AG09309 (cell line): ENCODE measurements at places on chromosomes 7 and 10.

DNA sequence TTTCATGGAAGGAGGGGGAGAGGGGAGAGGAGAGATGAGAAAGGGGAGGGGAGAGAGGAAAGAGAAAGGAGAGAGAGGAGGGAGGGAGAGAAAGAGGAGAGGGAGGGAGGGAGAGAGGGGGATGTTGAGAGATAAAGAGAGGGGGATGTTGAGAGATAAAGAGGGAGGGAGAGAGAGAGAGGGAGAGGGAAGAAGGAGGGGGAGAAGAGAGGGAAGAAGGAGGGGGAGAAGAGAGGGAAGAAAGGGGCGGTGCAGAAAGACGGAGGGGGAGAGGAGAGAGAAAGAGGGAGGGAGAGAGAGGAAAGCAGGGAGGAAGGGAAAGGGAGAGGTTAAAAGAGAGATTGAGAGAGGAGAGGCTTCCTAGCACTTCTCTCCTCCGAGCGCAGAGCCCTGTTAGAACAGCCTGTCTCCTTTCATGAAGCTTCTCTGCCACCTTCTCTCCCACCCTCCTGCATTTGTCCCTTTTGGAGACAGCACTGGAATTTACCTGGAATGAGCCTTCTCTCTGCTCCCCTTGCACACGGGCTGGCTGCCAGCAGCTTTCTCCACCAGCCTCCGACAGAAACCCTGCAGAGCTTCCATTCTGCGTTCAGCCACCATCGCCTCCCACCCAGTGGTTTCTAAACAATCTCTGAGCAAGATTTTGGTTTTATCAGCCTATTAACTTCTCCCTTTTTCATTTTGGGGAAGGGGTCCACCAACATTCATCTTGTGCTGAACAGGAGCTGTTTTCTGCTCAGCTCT, 74.0 kb upstream of the CARD11 start:
- DNase-seq, result no peak

DNA sequence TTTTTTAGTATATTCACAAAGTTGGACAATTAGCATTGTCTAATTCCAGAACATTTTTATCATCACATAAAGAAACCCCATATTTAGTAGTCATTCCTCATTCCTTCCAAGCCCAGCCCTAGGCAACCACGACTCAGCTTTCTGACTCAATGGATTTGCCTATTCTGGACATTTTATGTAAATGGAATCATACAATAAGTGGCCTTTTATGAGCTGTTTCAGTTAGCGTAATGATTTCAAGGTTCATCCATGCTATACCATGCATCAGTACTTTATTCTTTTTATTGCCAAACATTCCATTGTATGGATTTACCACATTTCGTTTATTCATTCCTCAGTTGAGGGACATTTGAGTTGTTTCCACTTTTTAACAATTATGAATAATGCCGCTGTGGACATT, 249.2 kb downstream of the DYNC1I1 start:
- DNase-seq, result peak; percentile 7

GRCh38 chr10:87760195-87760905, 57.7 kb downstream of the ATAD1 start:
- DNase-seq, result no peak

DNA sequence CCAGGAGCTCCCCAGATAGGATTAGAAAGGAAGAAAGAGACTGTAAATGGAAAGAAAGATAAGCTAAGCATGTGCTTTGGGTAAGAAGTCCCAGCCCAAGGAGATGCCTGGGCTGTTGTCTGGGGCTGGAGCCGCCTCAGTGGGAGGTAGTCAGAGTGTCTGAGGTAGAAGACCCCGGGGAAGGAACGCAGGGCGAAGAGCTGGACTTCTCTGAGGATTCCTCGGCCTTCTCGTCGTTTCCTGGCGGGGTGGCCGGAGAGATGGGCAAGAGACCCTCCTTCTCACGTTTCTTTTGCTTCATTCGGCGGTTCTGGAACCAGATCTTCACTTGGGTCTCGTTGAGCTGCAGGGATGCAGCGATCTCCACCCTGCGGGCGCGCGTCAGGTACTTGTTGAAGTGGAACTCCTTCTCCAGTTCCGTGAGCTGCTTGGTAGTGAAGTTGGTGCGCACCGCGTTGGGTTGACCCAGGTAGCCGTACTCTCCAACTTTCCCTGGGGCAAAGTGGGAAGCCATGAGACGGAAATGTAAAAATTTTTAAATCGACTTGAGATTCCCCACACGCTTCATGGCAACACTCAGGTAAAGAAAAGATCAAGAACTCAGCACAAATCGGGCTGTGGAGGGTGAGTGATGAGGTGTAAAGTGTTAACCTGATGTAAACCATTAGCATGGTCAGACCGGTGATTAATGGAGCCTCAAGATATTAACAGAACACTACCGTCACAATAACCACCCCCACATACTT, 1.3 kb downstream of the HOXA1 start:
- no peak for DNase-seq

GRCh38 chr10:125086691-125087090, 73.7 kb downstream of the CTBP2 start:
- DNase-seq, result no peak

DNA sequence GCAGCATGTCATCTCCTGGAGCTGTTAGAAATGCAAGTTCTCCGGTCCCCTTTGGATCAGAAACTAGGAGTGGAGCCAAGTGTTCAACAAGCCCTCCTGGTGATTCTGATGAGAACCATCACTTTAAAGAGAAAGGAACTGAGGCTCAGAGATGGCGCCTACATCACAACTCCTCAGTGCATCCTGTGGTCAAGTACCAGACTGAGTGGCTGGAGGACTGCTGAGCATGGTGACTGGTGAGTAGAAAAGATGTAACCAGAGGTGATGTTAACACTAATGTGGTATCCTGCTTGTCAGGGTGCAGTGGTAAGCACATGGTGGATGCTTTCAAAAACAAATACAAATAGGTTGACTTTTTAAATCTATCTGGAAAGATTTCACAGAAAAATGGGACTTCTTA, 3.5 kb upstream of the OIT3 start:
- DNase-seq, result no peak

DNA sequence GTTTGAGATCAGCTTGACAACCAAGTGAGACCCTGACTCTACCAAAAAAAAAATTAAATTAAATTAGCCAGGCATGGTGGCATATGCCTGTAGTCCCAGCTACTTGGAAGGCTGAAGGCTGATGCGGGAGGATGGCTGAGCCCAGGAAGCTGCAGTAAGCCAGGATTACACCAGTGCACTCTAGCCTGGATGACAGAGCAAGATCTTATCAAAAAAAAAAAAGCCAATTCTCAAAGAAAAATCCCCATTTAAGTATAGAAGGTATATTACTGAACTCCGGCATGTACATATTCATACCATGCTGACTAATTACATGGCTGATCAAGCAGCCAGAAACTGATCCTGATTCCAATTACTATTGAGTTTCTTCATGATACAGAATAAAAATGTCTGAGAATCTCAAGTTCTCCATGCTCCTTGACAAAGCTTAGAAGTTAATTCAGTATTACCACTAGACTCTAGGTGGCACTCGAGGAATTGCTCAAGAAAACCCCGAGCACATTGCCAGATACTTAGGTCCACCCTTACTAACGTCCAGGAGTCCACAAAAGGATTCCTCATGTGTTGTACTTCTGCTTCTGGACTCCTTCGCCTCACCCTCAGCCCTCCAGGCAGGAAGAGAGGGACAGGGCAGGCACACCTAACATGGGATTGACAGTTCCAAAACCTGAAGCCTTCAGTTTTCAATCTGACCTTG, 148.9 kb downstream of the PARD3 start:
- peak; percentile 86 for DNase-seq

DNA sequence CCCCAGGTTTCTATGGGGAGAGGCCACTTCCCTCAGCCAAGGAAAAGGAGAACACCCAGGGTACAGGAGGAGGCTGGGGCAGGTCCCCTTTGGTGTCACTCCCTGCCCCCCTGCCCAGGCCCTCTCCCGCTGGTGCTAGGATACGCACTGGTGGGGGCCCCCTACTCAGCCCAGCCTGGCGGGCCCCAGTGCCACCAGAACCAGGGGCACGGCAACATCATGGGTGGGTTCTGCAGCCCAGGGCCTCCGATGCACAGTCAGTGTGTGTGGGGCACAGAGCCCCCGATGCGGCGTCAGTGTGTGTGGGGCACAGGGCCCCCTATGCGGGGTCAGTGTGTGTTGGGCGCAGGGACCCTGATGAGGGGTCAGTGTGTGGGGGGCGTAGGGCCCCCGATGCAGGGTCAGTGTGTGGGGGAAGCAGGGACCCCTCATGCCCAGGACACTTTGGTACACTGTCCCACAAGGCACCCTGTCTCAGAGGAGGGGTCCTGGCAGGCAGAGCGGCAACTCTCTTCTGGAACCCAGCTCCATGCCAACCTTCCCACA, 23.1 kb upstream of the ZNF735 start:
- no peak for DNase-seq

DNA sequence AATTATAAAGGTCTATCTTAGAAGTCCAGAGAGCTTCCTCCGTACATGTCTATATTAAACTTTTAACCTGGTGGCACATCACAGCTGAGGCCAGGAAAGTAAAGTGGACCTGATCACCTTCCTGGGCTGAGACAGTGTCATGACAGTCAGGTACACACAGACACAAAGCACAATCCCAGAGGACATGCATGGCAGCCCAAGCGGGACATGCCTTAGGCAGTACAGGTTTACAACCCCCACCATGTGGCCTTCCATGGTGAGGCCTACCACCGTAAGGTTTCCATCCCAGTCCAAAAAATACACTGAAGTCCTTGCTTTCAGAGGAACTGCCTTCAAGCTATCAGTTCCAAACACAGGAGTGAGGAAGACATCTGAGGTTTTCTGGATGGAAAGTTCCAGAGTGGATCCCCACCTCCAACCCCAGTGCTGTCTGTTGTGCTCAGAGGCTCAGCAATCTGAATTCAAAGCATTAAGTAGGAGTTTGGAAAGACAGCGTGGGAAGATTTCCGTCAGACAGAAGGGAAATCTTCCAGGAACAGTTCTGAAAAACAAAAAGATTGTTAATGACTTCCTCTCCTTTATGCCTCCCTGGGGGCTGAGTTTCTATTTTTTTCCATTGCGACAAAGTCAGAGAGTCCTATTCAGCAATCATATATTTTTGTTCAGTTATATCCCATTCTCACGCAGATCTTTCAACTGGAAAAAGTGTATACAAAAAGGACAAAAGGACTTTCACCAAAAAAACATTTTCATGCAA, 20.1 kb downstream of the IFIT3 start:
- no peak for DNase-seq

DNA sequence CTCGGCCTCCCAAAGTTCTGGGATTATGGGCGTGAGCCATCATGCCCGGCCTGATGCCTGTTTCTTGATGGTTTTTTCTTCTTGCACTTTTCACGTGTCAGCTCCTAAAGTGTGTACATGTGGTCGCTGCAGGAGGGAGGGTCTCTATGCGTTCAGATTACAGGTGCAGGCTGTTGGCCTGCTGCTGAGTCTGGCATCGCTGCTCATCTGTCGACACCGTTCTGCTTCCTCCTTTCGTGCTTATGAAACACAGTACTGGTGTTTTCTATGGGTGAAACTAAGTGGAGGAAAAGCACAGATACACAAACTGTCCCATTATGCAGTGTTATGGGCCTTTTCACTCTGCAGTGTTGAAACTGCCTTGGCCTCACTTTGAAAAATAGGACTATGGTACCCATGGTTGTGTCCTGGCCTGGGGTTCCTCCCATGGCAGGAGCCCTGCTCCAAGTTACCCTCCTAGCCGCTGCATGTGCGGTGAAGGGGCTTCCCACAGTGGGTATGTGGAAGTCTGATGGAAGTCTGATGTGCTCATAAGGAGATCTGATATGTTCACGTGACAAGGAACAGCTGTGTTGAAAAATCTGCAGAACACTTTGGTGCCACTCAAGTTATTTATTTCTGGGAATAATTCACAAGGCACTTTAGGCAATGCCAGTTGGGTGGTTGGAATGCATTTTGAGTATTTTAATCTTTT, 23.5 kb downstream of the OGDH start:
- no peak for DNase-seq

DNA sequence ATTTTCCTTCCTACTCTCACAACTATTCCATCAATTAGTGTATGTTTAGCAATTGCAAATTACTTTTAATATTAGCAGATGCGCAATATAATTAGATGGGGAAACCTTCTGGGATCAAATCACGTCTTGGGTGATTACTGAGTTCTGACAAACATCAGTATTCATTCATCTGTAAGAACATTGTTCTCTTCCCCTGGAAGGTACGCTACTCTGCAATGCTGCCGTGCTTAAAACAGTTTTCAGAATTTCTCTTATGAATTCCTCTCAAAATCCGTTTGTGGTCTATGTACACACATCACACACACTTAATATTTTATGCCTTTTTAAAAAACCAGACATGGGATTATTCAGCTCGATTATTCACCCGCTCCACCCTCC, 237.5 kb upstream of the NEBL start:
- DNase-seq, result no peak

DNA sequence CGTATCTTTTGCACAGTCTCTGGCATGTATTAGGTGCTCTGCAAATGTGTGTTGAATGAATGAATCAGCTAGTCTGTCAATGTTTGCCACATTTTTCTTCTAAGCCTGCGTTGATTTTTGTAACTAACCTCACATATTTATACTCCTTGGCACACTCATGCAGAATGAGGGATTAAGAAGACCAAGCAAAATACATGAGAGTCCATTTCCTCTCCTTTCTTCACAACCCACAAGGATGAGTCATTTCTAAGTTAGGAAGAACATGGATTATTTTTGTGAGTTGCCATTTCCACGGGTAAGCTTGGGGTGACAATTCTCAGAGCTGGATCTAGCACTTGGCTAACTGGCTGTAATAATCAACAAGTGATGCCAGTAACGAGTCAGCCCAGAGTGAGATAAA, 158.8 kb downstream of the TWIST1 start:
- peak; percentile 42 for DNase-seq

- DNase-seq, result no peak
Observed at GRCh38 chr10:78570633-78571235, 498.0 kb upstream of the ZMIZ1 start.

DNA sequence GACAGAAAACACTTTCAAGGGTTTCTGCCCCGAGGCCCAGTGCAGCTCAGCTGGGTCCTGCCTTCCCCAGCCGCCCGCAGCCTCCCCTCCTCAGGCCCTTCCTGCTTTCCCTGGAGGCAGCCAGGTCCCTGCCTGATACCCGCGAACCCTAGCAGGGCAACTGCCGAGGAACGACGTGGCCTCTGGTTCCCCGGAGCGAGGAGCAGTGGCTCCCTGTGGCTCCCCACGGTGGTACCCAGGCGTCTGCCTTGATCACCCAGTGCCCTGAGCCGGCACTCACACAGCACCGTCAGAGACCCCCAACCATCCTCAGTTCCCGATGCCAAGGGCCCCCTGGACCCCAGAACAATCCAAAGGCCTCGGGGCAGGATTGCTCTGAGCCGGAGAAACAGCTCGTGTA, 58.3 kb downstream of the CFAP46 start:
- DNase-seq, result no peak
